A549 treated with CORT108297 at 1 μM for 4 hours (cell line): ENCODE measurements at places on chromosomes 11 and 22. TPM values are rescaled to one million over a fixed set of nuclear protein-coding genes. Genes with fewer than 3 reads are reported as not detected.

PDGFB gene
- total RNA-seq: 3.0 to 4.5 TPM (median 4.2 TPM) in 5 replicates

OR51E1 gene
- not detected in 5 replicates for total RNA-seq

PATE2 gene
- total RNA-seq: not detected in 5 replicates

DEUP1 gene
- total RNA-seq: not detected in 5 replicates

MSANTD4 gene
- 8.0 to 12.5 TPM (median 8.5 TPM) in 5 replicates for total RNA-seq

MRPL21 gene
- 120 to 147 TPM (median 135 TPM) in 5 replicates for total RNA-seq
